ENCODE measurements at places on chromosomes 12 and 14.

DNA sequence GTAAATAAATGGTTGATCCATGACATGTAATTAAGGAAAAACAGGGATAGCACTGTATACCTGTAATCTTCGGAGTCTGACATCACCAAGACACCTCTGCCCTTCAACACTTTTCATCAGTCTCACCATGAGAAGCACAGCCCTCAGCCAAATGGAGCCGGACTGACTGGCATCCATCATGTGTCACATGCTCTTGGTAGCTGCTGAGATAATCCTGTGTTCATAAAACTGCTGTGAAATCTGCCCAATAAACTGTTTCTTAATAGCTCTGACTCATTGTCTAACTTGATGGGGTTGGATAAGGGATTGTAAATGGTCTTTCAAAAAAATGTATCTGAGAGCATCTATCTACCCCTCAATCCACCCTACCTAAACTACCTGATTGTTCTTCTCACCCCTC is 33.6 kb downstream of the KCNH5 start:
- DNase-seq: no peak

DNA sequence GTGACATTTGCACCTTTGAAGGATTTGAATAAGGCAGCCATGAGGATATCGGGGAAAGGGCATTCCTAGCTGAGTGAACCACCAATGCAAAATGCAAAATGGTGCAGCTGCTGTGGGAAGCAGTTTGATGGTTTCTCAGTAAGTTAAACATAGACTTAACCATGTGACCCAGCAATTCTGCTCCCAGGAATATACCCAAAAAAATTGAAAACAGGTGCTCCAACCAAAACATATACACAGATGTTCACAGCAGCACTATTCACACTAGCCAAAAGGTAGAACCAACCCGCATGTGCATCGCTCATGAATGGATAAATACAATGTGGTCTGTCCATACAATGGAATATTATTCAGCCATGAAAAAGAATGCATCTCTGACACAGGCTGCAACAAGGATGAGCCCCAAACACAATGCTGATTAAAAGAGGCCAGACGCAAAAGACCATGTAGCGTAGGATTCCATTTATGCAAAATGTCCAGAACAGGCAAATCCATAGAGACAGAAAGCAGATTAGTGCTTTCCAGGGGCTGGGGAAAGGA is 215.0 kb upstream of the MYL2 start:
- DNase-seq: no peak

DNA sequence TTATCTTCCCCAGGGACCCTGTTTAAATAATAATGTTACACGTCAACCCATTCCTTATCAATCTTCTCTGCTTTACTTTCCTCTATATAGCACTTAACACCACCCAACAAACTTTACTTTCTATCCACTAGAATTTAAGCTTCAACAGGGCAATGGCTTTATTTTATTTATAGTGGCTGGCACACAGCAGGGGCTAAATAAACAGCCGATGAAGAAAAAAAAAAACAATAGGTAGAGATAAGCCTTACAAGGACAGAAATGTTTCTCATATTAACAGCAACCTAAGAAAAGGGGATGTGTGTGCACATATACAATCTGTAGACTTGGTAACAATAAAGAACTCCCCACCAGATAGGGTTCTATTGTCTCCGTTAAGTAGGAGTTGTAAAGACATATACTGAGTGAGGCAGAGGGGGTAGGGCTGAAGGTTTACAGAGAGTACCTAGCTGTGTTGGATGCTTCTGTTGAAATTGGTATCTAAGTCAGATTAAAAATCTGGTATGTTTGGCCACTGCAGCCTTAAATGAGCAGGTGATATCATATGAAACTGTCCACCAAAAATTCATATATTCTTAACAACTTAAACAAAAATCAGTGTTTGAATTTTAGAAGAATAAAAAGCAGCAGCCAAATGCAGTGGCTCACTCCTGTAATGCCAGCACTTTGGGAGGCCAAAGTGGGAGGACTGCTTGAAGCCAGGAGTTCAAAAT is 24.7 kb upstream of the AP4S1 start:
- no peak for DNase-seq

DNA sequence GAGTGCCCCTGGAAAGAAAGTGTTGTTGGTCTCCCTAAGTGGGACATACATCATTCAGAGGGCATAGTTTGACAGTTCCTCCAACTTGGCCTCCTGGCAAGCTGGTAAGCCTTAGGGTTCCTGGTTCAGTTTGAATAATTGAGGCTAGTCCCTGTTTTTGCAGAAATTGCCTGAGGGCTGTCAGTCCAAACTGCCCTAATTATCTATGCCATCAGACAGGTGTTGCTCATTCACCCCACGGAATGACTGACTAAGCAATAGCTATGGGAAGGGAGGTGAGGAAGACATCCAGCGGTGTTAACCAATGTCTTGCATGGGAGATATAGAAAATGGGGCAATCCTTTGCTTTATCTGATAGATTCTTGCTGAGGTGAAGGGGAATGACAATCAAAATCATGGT is 37.6 kb downstream of the SPTSSA start:
- no peak for DNase-seq

GRCh38 chr12:77108707-77109106 is 43.3 kb upstream of the E2F7 start:
- DNase-seq: no peak

- DNase-seq: no peak
These were observed 28.0 kb upstream of the GARIN6 start for GRCh38 chr12:99619389-99620158.

DNA sequence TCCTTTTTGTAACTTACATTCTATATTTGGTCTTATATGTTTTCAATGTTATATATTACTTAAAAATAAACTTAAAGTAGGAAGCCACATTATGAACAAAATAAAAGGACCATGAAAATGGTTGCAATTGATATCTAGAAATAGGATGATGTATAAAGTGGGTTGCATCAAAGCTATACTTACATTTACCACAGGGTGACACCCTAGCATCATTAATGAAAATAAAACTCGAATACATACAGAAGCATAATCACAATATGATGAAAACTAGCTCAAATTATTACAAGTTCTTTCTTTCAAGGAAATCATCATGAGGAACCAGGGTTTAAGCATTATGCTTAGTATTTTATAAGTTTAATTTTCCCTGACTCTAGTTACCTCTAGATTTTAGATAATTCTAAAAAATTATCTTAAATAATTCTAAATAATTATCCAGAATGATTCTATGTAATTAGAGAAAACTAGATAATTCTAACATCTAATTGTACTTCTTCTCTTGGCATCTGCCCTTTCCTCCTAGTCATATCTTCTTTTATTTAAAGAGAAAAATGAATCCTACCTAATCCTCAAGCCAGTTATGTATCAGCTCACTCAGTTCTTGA is 31.2 kb downstream of the TAS2R7 start:
- no peak for DNase-seq

GRCh38 chr14:57502586-57503254 is 9.1 kb upstream of the CCDC198 start:
- no peak for DNase-seq

GRCh38 chr12:66074561-66074960 is 56.0 kb downstream of the LLPH start:
- DNase-seq: no peak

DNA sequence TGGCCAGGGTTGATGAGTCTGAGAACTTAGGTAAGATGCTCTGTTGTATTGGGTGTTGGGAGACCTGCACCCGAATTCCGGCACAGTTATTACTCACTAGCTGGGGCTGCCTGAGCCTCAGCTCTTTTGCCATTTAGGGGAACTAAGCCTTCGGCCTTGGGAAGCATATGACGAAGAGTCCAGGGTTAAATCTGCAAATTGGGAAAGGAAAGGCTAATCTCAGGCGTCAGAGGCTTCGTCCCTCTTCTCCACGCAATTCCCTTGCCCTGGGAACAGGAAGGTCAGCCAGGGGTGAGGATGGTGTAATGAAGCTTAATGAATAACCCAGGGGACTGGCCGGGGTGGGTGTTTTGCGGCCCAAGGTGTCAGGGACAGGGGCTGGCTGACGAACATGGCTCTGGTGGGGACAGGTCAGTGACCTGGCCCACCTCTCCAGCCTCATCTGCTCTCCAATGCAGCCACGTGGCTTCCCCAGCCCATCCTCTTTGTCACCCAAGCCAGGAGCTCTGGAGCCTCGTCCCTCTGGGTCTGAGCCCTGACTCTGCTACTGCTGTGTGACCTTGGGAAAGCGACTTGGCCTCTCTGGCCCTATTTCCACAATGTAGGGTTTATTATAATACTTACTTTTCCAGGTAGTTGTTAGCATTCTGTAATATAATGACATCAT is 3.8 kb upstream of the SDSL start:
- DNase-seq: no peak

GRCh38 chr12:17062267-17063036 is 456.5 kb upstream of the LMO3 start:
- DNase-seq: no peak

Measured in stimulated activated CD8-positive, alpha-beta memory T cell treated with anti-CD3 and anti-CD28 coated beads, Interleukin-12 subunit alpha, Interleukin-12 subunit beta, amount 100 ng/mL, for 4 hours (primary cell).